Dorsolateral prefrontal cortex (tissue), 122 donors: ENCODE measurements at places on chromosomes 11 and 22.

DNA sequence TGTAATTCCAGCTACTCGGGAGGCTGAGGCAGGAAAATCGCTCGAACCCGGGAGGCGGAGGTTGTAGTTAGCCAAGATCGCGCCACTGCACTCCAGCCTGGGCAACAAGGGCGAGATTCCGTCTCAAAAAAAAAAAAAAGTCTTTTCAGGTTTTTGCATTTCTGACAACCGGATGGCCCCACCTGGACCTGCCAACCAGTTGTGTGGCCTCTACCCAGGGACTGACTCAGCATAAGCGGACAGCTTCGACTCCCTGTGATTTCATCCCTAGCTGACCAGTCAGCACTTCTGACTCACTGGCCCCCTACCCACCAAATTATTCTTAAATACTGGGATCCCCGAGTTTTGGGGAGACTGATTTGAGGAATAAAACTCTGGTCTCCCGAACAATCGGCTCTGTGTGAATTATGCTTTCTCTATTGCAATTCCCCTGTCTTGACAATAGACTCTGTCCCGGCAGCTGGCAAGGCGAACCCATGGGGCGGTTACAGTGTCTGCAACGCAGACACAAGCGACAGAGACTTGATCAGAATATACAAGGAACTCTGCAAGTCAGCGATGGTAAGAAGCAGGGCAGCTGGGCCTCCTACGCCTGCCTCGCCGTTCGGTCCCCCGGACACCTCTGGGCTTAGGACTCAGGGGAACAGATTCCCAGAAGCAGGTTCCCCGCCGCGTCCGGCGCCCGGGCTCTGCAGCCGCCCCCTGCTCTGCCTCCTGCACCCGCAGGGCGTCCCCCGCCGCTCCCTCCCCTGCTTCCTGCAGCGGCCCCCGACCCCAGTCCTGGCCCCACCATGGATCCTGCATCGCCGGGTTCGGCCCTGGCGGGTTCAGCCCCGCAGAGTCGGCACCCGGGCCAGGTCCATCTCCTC lies 741 bp upstream of the TALDO1 start:
- DNase-seq: peak; percentile 71

- DNase-seq: peak; percentile 63
Measured at GRCh38 chr11:58905011-58905720, 34.1 kb upstream of the GLYATL1 start.

GRCh38 chr11:92393218-92393617 lies 168.6 kb downstream of the FAT3 start:
- DNase-seq: peak; percentile 13

DNA sequence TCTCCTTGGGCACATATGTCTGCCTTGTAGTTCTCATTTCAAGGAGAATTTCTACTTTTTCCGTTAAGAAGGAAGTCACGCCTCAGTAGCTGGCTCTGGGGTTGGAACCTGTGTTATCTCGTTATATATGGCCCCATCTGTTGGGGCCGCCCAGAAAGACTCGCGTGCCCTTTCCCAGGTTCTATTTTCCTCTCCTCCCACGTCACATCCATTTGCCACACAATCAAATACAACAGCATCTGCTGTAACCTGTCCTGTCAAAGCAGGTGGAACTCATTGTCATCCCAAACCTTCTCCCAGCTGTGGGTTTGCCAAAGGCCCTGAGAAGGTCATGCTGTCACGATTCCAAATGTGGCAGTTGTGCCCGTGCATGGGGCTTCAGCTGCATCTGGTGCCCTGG lies 213.1 kb upstream of the ZBED5 start:
- no peak for DNase-seq

DNA sequence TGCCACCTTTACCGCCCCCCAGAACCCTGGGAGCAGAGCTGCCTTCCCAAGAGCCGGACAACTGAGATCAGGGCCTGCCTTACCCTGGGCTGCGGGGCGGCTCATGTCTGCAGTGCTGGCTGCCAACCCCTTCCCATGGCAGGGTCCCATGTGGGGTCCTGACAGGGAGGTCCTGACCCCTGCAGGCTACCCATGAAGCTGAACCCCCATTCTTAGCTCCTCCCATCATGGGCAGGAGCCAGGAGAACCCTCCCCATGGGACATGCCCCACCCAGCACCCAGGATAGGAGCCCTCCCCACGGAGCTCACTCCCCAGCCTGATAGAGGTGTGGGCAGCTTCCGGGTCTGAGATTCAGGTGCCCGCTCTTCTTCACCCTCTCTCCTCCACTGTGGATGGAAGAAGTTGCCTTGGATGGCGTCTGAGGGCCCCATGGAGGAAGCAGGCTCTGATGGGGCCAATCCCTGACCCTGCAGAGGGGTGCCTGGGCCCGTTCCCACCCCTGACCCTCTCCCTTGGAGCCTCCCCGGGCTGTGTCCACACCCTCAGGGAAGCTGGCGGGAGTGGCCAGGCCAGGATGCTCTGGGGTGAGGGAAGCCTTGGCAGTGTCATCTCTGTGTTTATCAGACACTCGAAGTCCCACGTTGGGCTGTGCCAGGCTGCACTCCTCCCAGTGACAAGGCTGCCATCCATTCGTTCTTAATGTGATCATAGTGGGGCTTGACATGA lies 1508.2 kb downstream of the BRD1 start:
- DNase-seq: peak; percentile 13

DNA sequence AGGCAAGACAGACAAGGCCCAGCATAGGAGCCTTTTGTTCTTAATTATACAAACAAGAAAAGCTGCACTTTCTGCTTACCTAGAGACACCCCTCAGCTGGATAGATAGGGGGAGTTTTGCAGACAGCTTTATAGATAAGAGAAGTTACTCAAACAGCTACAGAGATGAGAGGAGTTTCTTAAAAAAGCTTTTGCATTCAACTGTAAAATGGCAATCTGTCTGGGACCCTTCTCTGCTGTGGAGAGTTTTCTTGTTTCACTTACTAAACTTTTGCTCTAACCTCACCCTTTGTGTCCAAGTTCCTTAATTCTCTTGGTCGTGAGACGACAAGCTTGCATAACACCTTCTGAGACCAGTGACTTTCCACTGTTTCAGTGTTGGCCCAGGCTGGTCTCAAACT lies 103.8 kb upstream of the CHORDC1 start:
- DNase-seq: no peak

DNA sequence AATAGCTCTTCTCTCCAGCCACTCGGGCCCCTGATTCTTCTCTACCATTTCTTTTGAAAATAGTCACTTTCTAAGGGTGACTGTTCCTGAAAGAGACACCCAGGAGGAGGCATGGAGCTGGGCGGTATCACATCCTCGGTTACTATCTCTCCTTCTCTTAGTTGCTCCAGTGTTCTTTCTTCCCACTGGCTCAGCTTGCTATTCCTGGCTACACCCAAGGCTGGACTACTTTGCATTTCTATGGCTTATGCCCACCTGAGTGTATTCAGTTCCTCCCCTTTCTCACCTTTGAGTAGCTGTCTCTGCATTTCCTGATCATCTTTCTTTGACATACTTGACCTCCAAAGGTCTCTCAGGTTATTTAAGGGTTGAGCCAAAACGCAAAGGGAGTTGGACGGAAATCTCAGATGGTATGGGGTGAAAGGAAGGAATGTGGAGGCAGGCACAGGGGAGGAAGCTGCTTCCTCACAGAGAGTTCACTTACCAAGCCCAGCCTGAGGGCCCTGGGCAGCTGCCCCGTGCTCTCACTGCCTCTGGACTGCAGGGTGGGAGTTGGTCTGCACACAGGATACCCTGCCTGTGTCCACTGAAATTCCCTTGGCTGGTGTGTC lies 155.7 kb downstream of the SNX19 start:
- no peak for DNase-seq

DNA sequence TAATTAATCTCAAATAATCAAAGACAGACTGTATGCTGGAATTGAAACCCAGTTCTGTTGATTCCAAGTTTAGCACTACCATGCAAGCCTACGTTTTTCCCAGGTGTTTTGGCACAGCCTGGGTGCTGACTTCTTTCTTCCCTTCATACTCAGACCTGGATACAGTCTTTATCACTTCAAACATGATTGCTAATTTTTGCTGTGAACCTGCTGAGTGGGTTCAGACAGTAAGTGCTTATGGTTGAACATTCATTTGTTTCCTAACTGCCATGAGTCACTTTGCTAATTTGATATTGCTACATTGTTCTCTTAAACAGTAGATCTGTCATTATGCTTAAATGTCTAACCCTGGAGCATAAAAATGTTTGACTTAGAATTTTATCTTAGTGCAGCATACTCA lies 12.2 kb downstream of the PAAF1 start:
- DNase-seq: no peak

- DNase-seq: no peak
Measured at GRCh38 chr11:28483072-28483867, 375.1 kb downstream of the METTL15 start.

GRCh38 chr22:46522797-46523196 lies 14.6 kb downstream of the CELSR1 start:
- no peak for DNase-seq

GRCh38 chr22:49720279-49720959 lies 107.3 kb downstream of the BRD1 start:
- DNase-seq: no peak

DNA sequence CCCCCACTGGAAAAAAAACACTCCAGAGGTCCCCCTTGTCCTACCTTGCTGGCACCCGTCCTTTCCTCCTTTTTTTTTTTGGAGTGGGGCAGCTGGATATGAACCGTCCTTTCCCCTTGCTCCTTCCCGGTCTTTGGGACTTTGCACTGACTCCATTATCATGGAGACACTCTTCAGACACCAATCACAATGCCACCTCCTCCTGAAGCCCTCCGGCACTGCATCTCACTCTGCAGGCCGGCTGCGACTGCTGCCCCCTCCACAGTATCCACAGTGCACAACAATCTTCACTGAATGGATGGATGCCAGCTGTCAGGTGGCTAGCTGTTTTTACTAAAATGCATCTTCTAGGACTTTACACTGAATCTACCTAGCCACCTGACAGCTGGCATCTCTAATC lies 12.7 kb upstream of the RGL4 start:
- DNase-seq: no peak

GRCh38 chr11:75337195-75337654 lies 14.2 kb downstream of the ARRB1 start:
- no peak for DNase-seq

DNA sequence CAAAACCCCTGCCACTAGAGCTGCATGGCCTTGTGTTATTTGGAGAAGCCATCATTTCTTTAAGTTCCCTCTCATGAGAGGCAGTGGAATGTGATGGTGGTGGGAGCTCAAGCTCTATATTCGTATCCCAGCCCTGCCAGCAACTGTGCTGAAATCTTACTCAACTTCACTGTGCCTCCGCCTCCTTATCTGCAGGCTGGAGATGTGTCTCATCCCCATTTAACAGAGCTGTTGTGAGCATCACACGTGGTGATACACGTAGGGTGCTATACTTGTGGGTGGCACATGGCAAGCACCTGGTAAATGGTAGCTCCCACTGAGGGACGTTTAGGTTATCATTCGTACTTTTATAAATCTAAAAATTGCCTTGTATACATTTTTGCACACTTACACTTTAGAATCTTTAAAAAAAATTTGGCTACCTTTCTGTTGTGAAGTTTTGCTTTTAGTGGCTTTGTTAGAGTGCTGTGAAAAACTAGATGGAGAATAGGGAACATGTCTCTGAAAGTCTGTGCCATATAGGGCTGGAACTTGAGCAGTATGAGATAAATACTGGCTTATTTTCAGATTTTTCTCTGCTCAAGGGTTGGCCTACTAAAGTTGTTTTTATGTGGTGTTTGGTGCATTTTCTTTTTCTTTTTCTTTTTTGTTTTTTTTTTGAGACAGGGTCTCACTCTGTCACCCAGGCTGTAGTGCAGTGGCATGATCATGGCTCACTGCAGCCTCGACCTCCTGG lies 23.2 kb downstream of the TNRC6B start:
- DNase-seq: peak; percentile 65

DNA sequence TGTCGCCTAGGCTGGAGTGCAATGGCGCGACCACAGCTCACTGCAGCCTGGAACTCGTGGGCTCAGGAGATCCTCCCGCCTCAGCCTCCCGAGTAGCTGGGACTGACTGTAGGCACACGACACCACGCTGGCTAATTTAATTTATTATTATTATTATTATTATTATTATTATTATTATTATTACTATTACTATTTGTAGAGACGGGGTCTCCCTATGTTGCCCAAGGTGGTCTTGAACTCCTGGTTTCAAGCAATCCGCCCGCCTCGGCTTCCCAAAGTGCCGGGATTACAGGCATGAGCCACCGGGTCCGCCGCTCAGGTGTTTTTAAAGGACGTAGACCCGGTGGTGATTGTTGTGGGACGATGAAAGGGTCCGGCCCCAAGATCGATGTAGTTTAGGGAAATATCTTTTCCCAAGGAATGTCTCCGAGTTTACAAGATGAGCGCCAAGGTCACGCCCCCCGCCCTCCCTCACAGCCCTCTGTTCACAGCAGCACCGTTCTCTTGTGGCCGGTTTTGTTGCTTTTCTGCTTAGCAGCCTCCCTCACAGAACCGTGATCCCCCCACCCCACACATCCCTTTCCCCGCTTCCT lies 728 bp upstream of the POGLUT3 start:
- no peak for DNase-seq

GRCh38 chr22:25777411-25777810 lies 35.4 kb downstream of the MYO18B start:
- DNase-seq: no peak

GRCh38 chr11:105179542-105180278 lies 40.1 kb upstream of the CARD18 start:
- DNase-seq: no peak

DNA sequence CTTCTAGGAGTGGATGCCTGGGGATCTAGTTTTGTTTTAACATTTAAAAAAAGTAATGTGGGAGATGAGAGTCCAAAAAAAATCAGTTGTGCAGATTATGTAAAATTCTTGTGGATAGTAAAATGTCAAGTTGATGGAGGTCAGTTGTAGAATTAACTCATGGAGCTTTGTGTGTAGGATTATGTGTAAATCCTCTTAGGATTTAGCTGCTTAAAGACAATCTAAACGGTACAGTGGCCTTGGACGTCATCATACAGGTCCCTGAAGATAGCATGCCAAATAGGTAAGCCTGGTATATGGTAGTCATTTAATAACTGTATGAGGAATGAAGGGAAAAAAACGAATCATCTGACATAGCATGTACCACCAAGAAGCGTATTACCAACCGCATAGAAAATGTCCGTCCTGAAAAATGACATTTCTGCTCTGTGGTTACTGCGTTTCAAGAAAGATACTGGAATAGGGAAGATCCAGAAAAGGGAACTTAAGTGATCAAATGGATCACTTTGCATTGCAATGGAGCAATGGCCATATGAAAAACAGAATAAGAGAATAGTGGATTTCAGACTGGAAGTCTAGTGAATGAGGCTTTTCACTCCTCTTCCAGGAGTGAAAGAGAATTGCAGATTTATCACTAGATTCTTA lies 61.3 kb downstream of the BCL2L13 start:
- DNase-seq: no peak
